ENCODE measurements at places on chromosomes 7 and 10.

DNA sequence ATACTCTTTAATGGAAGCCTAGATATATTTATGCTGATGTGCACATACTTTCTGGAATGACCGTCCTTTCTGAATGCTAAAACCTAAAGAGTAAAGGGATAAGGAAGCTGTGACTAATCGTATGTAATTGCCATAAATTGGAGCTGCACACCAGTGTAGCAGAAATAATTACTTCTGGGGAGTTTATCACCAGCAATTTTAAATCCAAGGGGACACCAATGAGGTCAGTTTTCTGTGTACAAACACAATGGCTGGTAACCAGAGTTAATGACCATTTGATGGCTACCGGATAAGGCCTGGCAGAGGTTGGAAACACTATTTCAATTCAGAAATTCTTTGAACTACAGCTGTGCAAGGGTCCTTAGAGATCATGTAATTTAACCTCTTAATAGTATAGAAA, 670.1 kb downstream of the REEP3 start:
- peak; percentile 73 for DNase-seq

DNA sequence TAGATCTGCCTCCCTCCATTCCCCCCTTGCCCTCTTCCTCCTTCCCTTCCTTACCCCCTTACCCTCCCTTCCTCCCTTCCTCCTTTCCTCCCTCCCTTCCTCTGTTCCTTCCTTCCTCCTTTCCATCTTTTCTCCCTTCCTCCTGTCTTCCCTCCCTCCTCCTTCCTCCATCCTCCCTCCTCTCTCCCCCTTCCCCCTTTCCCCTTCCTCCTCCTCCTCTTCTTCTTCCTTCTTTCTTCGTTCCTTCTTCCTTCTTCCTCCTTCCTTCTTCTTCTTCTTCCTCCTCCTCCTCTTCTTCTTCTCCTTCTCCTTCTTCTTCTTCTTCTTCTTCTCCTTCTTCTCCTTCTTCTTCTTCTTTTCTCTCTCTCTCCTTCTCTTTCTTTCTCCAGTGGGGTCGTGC, 57.9 kb downstream of the MRC1 start:
- DNase-seq, result no peak

- DNase-seq, result no peak
Measured at GRCh38 chr10:35185260-35186034, 58.8 kb downstream of the CREM start.

DNA sequence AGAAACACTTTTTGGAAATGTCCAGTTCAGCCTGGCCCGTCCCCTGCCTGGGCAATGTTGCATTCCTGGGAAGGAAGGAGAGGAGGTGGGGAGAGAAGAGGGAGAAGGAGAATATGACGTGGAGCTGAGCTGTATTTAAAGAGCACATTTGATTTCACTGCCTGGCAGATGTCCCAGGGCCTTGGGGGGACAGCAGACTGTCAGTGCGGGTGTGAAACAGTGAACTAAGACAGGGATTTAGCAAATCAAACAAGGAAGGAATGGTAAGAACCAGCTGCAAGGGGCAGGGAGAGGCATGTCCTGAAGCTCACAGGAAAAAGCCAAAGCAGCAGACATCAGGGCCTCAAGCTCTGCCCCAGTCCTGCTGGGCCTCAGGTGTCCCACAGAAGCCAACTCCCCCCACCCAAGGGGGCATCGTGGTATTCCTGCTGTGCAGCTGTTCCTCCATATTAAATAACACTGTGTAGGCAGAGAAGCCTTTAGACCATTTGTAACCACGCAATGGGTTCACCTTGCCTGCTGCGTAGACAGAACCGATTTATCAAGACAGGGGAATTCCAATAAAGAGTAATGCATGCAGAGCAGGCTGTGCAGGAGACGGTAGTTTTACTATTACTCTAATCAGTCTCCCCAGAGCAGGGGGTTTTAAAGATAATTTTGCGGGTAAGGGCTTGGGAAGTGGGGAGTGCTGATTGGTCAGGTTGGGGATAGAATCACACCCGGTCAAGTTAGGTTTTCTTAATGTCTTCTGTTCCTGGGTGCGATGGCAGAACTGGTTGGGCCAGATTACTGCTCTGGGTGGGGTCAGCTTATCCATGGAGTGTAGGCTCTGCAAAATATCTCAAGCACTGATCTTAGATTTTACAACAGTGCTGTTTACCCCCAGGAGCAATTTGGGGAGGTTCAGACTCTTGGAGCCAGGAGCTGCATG, 18.3 kb downstream of the LEP start:
- DNase-seq, result no peak

- no peak for DNase-seq
Measured at GRCh38 chr7:117072620-117073118, 119.4 kb downstream of the ST7 start.

GRCh38 chr7:148144827-148145226, 445.7 kb upstream of the C7orf33 start:
- no peak for DNase-seq

DNA sequence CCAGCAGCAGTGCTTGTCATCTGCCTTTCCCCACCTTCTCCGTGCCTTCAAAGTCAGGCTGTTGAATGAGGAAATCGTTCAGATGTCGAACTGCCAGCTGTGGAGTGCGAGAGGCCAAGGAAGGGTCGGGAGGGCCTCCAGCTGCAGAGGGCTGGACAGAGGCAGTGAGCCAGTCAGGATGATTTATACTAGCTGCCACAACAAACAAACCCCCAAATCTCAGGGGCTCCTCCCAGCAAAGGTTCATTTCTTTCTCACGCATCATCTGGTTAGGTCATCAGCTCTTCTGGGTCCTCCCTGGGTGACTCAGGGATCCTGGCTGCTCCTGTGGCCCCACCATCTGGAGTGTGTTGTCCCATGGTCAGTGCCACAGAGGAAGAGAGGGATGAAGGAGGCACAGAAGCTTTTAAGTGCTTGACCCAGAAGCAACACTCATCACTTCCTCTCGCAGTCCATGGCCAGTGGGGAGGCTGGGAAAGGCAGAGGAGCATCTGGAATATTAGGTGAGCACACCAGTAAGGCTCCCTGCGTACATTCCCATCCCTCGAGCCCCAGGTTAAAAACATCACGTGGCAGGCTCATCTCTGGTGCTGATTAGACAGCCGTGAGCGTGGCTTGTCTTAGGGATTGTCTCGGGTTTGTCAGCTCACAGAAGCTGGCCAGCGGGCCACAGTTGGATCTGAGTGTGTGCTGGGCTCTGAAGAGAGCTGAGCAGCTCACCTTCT, 140.7 kb downstream of the RGS10 start:
- no peak for DNase-seq

- DNase-seq, result no peak
Measured at GRCh38 chr7:111198255-111198654, 107.3 kb downstream of the LRRN3 start.

- DNase-seq, result no peak
Measured at GRCh38 chr10:21406595-21407193, 118.8 kb downstream of the SKIDA1 start.
